Mammary epithelial cell (primary cell): ENCODE measurements at places on chromosomes 1 and 21.

- DNase-seq, result peak; percentile 35
Observed at GRCh38 chr21:30447056-30447455, 7.0 kb downstream of the KRTAP15-1 start.

DNA sequence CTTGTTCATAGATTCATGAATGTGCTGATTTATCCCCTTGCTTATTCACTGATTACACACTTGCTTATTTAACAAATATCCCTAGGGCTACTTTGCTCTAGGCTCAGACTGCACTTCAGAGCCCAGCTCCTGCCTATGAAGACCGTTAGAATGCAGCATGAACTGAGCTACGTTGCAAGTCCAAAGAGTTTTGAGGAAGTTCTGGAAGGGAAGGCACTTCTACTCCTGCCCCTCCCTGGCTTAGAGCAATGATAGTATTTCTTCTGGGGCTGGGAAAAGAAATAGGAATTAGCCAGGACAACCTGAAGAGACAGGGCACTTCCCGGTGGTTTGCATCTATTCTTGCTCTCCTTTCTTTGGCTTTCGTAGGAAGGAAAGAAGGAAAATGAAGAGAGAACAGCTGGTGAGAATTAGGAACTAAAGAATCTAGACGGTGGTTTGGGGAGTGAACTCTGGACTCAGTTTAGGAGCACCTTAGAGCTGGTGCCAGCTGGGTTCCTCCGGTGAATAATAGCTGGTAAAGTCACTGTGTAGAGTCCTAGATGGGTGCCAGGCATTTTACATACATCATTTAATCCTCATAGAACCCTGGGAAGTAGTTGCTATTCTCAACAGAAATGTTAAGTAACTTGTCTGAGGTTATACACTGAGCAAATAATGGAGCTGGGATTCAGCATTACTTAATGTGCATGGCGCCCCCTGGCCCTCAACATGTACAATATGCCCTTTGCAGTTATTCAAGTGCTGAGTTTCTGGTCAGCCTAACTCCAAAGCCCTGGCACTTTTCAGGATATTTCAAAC is 65.9 kb downstream of the NDUFS5 start:
- peak; percentile 54 for DNase-seq

GRCh38 chr1:214310777-214311690 is 30.1 kb downstream of the SMYD2 start:
- no peak for DNase-seq

DNA sequence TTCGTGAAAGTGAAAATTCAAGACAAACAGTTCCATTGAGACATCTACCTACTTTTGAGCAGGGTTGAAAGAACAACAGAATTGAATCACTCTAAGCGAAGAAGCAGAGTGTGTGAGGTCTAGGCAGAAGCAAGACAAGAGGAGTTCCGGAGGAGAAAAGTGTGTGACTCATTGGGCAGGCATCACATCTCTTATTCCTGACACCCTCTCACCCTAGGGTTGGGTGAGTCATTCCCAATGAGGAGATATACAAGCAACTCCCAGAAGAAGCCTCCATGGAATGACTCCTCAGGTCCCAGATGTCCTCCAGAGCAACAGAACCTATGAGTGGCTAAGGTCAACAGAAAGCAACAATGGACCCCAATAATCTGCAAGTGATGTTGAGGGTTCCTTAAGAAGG is 138.1 kb downstream of the TPR start:
- peak; percentile 93 for DNase-seq

DNA sequence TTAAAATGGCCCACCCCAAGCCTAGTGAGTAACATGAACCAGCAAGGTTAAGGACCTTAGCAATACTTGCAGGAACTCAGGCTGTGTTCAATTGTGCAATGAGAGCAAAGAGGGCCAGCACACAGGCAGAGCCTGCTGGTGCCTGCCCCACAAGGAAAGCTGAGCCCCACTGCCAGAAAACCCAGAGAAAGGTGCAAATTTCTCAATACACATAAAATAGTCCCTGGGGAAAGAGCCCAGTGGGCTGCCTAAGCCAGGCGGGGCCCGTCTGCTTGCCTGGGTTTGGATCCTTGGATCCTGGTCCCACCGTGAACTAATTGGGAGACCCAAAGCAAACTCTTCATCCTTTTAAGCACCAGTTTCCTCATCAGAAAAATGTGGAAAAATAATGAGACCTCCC is 128.5 kb upstream of the CACNA1E start:
- no peak for DNase-seq

DNA sequence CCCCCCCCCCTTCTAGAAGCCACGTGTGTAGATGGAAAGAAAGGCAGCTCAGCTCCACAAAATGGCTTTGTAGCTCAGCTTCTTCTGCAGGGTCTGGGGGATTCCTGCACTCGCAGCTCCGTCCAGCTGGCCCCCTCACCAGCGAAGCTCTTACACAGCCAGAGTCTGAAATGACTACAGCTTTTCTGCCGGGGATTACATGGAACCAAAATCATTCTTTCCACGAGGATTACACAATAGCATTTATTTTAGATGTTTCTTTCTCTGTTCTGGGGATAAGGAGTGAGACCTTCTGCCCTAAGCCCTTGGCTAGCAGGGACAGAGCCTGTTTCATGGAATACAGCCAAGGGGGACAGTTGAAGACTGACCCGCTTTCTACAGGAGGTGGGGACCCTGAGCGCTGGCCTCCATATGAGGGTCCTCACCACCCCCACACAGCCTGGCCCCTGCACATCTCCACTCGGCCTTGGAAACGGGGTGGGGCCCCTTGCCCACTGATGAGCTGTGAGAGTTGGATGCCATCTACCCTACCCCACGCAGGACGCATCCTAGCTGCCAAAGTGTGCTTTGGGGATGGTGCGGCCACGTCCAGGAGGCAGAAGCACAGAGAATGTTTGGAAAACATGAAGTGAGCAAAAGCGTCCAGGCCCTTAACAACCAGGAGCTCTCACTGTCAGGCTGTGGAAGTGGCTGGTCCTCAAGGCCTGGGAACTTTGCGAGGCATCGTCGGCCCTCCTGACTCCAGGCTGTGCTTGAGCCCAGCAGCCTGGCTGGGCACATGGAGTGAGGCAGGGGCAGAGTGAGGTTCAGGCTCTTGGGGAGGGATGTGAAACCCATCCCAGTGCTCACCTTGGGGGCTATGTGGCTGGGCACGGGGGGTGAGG is 14.5 kb downstream of the ACTRT2 start:
- no peak for DNase-seq

DNA sequence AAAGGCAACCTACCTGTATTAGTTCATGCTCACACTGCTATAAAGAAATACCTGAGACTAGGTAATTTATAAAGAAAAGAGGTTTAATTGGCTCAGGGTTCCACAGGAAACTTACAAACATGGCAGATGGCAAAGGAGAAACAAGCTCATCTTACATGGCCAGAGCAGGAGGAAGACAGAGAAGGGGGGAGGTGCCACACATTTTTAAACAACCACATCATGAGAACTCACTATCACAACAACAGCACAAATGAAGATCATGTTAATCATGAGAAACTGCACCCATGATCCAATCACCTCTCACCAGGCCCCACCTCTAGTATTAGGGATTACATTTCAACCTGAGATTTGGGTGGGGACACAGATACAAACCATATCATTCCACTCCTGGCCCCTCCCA is 90.6 kb upstream of the KCTD3 start:
- no peak for DNase-seq

DNA sequence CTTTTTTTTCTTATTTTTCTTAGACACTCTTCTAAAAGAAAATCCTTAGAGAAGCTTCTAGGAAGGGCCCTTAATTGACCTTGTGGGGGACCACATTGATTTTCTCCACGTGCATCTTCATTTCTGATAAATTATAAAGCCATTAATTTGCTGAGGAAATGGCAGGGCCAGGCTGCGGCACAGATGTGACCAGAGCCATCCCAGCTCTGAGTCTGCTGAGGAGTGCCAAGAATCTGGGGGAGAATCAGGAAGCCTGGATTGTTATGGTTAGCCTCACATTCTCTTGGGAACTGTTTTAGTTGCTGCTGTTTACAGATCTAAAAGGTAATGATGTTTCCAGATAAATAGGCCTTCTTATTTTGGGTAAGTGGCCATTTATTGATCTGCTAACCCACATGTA is 16.2 kb downstream of the PROX1 start:
- no peak for DNase-seq

DNA sequence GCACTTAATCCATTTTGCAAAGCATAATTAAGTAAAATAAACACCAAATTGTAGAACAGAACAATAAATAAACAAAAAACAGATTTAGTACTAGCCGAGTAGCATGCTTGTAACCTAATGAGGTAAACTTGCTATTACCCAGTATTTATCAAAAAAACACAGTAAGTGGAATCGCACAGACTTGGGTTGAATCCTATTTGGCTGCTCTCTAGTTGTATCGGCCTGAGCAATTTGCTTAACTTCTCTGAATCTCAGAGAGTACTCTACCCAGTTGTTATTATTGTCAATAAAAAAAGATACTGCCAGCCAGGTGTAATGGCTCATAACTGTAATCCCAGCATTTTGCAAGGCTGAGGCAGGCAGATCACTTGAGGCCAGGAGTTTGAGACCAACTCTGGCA is 664.3 kb downstream of the ADGRL2 start:
- DNase-seq, result no peak

- DNase-seq, result peak; percentile 17
Observed at GRCh38 chr1:7680207-7680954, 90.7 kb upstream of the VAMP3 start.

DNA sequence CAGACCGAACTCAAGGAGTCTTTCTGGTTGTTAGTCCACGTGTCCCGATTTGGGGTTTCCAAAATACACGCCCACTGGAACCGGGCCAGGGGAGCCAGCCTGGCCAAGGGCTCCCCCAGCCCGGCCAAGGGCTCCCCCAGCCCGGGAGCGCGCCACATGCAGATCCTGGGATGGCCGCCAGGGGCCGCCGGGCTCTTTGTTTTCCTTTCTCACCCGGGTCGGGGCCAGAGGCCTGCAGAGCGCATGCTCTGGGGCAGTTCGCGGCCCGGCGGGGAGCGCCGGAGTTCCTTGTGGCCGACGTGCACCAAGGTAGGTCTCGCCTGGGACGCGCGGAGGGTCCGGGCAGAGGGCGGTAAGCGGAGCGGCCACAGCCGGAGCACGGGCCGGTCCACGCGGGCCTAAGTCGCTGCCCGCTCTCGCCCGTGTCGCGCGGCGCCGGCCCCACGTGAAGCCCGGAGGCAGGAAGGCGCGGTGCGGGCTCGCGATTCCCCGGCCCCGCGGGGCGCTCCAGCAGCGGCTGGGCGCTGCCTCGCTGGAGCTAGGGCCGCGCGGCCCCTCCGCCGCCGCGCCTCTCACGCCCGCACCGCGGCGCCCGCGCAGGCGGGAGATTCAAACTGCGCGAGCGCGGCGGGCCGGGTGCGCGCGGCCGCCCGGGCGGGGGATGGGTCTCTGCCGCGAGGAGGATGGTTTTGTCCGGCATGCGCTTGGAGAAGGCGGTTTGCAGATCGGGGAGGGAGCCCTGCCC is 12.3 kb downstream of the RCC1 start:
- DNase-seq, result peak; percentile 85

DNA sequence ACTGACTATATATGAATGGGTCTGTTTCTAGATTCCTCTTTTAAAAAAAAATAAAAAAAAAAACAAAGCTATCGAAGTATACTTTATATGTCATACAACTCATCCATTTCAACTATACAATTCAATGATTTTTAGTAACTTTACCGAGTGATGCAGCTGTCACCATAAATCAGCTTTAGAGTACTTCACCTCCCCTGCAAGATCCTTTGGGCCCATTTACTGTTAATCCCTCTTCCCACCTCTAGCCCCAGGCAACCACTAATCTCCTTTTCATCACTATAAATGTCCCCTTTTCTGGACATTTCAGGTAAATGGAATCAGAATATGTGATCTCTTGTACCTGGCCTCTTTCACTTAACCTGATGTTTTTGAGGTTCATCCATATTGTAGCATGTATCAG is 133.9 kb downstream of the PEX14 start:
- no peak for DNase-seq

DNA sequence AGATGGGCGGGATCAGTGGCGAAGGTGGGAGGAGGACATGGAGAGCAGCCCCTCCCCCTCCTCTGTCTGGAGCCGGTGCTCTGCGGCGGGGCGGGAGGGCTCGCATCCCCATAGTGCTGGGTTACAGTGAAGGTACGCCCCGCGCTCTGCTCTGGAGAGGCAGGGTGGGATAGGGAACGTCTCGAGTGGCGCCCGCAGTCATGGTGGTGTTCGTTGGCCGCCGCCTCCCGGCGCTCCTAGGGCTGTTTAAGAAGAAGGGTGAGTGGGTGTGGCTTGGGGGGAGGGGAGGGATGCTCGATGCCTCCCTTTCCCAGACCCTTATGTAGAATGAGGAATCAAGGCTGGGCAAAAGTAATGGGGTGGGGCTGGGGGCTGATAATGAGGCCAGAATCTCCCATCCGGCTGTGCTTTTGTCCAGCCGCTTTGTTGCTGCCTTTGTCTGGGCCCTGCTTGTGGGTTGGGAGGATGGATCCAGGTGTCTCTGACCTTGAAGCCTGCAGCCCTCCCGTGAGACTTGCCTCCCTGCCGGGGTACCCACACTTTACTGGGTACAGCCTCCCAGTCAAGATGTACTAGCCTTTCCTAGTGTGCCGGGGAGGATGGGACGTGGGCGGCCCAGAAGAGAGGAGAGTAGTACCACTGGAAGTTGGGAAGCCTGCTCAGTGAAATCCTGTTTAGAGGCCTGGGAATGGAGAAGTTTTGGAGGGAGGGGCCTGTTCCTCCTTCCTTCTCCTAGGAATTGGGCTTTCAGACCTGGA is 51.4 kb downstream of the YARS1 start:
- DNase-seq, result no peak

- no peak for DNase-seq
Observed at GRCh38 chr1:63929106-63929478, 155.3 kb downstream of the ROR1 start.

- no peak for DNase-seq
Observed at GRCh38 chr1:40708750-40709099, 17.2 kb downstream of the NFYC start.
